GM04504 (cell line): ENCODE measurements at places on chromosomes 13 and 19.

GRCh38 chr19:13689085-13689484 is 75.2 kb upstream of the MRI1 start:
- DNase-seq = no peak

DNA sequence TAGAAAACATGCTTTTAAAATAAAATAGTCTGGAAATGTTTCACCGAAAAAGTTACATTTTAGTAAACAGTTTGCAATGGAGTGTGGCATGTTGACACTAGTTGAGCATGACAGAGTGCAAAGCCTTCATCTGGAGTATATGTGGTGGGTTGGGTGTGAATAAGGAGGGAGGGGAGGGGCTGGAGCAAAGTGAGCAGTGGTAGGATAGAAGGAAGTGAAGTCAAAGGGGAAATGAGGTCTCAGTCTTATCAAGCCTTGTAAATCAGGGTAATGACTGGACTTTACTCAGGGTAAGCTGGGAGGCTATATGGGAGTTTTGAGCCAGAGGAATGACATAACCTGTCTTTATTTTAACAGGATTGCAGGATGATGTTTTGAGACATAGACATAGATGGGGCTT is 222.8 kb downstream of the PCDH20 start:
- no peak for DNase-seq

GRCh38 chr13:113305208-113305607 is 8.2 kb downstream of the LAMP1 start:
- DNase-seq = peak; percentile 28

- DNase-seq = peak; percentile 62
Measured at GRCh38 chr19:42246143-42246921, 3.9 kb upstream of the GSK3A start.

- no peak for DNase-seq
Measured at GRCh38 chr19:49807058-49807903, 5.8 kb downstream of the FUZ start.

GRCh38 chr19:1514295-1514661 is 1.5 kb upstream of the ADAMTSL5 start:
- no peak for DNase-seq

DNA sequence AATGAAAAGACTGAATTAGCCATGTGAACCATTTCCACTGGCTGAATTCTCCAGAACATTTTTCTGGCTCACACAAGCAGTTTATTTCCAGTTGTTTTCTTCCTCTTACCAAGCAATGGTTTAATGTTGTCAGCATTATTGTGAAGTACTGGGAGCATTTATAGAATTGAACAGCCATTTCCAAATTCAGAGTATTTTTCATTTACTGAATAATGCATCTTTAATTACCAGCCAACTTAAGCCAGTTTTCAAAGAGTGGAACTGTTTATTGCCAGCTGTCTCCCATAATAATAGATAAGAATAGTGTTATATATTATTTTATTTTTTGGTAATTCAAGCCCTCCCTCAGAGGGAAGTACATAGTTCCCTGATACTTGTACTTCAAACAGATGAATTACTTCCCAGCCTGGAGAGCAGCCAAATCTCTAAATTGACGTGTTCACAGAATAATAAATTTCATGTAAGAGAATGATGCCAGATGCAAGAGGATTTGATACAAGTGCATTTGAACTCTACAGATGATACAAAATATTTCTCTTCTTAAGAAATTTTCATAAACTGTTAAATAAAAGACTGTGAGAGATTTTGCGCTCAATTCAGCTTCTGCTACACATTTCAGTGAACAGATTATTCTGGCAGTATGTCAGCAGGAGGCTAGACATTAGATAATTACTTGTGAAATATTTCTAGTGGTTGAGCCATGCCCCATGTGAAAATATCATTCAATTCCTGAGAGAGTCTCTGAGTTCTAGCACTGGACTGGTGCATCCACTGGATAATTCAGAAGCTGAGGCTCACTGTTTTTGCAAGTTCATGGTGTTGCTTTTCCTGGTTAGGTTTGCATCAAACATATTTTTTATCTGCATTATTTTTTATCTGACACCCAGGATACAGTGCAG is 315.9 kb downstream of the SLC7A1 start:
- no peak for DNase-seq

- DNase-seq = no peak
Measured at GRCh38 chr19:17797424-17798201, 2.7 kb downstream of the B3GNT3 start.

DNA sequence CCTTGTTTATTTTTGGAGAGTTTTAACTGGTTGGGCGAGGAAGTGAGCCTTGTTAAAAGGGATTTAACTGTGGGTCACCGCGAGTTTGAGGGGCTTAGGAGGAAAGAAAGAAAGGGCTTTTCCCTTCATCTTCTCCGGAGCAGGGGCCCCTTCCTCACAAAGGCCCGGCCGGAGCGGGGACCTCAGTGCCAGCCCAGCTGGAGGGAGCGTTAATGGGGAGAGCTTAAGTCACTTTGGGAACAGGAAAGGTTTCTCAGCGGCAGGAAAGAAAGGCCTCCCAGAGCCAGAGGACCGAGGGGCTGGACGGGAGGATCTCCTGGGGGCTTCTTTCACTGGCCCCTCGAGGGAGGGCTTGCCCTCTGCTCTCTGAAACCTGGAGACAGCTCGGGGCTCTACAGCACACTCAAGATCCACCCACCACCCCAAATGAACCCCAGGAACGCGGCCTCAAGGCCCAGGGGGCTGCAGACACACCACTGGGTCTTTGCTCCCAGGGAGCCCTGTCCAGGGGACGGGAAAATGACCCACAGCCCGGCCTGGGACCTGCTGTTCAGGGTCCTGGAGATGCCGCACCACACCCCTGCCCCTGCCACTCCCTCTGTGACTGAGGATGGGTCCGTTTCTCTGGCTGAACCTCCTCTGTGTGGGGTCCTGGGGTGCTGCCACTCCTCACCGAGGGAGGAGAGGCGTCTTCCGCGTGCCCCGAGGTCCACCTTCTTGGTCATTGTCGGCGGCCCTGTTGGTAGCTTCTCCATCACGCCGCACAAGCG is 128.3 kb downstream of the URI1 start:
- DNase-seq = no peak

GRCh38 chr19:40314656-40315055 is 29.5 kb upstream of the AKT2 start:
- DNase-seq = no peak

GRCh38 chr13:79593121-79593520 is 112.2 kb downstream of the NDFIP2 start:
- DNase-seq = no peak

- no peak for DNase-seq
Measured at GRCh38 chr13:50608370-50608769, 235.1 kb downstream of the DLEU7 start.

DNA sequence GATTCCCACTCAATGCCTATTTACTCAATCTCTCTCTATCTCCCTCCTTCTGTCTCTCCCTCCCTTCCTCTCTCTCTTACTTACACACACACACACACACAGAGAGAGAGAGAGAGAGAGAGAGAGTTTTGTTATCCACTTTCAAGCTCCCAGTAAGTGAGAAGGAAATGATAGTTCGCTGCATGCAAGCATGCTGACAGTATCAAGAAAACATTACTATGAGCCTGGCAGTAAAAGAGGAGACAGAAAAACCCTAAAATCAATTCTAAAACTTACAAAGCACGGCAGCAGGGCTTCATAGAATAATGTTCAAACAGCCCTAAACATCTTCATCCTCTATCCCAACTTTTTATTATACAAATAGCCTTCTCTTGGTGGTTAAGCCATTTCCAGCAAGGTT is 171.9 kb downstream of the FOXO1 start:
- DNase-seq = no peak

DNA sequence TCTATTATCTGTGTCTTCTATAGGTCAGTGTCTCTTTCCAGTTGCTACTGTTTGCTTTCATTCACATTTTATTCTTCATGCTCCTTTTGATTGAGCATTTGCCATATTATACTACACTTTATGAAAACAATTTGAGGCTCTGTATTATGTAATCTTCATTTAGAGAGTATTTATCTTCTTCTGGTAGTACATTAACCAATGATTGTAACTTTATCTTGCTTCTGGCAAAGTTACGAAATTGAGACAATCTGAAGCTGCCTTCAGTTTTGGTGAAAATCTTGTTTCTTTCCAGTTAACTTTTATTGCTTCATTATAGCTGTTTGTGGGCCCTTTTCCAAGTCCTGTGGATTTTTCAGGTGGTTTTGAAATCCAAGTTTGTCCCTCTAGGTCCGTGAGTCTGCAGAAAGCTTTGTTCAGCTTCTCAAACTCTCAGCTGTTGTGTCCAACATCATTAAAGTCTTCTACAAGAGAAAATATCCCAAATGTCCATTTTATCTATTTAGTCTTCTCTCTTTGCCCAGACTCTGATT is 1255.4 kb upstream of the SPRY2 start:
- no peak for DNase-seq

DNA sequence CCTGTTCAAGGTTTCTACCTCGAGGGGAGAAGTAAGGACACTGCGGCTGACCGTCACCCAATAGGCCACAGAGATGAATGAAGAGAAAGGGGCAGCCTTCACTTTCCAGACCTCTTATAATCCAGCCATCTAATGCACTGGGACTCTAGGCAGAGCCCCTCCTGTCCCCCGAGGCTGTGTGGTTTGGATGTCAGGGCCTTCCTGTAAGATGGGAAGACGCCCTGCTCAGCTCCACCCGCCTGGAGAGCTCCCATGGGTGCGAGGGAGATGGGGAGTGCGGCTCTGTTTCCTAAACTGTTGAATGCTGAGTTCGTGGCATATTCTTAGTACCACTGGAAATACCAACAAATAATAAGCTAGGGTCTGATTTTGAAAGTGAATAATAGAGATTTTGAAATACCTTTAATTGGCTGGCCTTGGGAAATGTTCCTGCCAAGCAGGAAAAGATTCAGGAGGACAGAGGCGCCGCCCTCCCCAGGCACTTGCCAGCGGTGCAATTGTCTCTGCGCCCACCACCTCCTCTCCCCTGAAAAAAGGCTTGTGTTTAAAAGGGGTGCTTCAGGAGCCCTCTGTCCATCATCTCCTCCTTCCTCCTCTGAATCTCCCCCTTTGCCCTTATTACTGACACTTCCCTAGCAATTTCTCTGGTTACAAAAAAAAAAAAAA is 85.4 kb upstream of the GPR183 start:
- no peak for DNase-seq

GRCh38 chr19:6421075-6422014 is 3.3 kb downstream of the KHSRP start:
- DNase-seq = no peak

- no peak for DNase-seq
Measured at GRCh38 chr13:98273067-98273823, 96.2 kb upstream of the RNF113B start.

DNA sequence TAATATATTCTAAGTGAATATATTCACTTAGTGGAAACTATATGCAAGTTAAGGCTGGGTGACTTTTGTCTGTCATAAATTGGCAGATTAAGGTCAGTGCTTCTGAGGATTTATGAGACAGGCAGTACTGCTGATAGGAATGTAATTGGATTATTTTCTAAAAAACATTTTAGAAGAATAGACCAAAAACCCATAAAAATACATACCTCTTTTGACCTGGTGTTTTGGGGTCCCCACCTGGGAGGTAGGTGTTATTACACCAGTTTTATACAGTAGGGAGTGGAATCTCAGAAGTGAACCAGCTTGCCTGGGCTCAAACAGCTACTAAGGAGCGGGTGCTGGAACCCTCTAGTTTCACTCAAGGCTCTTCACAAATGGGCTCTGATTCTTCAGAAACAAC is 25.3 kb downstream of the COG3 start:
- no peak for DNase-seq

DNA sequence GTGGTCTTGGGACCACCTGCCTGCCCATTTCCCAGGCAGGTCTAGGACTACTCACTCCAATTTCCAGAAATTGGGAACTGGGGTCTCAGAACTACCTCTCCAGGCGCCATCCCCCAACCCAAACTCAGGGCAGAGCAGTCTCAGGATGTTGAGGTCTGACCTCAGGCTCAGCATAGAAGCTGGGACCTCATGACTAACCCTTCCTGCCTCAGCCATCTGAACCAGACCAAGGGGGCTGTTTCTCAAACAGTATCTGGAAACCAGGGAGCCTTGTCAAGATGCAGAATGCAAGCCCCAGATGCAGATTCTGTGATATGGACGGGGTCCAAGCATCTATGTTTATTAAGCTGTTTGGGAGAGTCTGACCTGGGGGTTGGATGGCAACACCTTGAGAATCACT is 1.3 kb downstream of the FBXW9 start:
- no peak for DNase-seq

GRCh38 chr13:53198736-53199135 is 170.1 kb downstream of the OLFM4 start:
- no peak for DNase-seq

- DNase-seq = no peak
Measured at GRCh38 chr13:41500511-41500910, 43.2 kb downstream of the RGCC start.
